Left kidney (tissue), 8 donors: ENCODE measurements at places on chromosomes 11 and 22.
A peak's percentile ranks its signal among the peaks of the same experiment; 100 is the strongest.

DNA sequence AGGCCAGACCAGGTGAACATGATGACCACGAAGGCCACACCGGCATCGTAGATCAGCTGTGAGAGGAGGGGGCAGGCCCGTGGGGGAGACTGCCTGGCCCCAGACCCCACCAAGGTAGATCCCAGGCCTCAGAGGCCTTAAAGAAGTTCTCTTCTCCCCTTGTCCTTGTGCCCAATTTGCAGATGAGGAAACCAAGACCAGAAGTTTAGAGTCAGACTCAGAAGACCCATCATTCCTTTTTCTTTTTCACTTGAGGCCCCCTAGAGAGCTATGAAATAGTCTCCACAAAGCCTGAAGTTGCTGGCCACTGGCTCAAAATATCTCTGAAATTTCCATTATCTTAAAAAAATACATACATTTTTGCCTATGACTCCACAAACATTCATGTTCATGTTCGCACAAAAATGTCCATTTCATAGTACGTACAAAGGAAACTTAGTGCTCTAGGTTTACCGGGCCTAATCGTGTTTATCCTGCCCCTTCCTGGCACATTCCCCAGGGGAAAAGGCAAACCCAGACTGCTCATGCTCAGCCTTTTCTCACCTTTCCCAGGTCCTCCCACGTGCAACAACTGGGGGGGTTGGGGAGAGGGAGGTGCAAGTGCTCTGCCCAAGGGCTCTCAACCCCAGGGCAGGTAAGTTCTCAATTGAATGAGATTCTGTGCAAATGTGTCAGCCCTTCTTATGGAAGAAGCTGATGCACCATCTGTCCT lies 19.2 kb downstream of the SLC43A1 start:
- no peak for DNase-seq

DNA sequence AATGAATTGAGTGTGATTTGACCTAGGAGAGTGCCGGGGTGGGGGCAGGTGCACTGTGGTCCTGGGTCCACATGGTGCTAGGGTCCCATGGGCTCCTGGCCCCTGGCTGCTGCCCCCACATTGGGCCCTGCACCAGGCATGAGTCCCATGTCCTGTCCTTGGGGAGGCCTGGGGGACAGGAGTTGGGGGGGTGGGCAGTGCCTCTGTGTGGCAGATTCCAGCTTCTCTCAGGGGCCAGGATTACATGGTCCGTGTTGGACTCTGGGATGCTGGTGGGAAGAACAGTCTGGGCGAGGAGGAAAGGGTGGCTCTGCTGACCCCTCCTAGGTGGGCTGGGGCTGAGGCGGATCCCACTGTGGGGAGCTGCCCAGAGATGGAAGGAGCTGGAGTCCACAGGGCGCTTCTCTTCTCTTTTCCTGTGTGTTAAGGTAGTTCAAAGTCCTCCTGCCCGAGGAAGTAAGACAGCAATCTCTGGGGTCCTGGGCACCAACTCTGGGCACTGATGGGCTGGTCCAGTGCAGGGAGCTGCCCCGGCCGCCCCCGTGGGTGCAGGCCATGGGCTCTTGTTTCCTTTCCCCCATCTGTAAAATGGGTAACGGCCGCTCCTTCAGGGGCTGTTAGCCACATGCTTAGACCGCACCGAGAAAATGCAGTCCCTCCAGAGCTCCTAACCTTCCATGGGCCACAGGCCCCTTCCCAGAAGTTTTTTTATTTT lies 19.8 kb downstream of the KCNQ1 start:
- DNase-seq, result no peak

GRCh38 chr22:24725736-24726135 lies 48.8 kb downstream of the PIWIL3 start:
- DNase-seq, result no peak

DNA sequence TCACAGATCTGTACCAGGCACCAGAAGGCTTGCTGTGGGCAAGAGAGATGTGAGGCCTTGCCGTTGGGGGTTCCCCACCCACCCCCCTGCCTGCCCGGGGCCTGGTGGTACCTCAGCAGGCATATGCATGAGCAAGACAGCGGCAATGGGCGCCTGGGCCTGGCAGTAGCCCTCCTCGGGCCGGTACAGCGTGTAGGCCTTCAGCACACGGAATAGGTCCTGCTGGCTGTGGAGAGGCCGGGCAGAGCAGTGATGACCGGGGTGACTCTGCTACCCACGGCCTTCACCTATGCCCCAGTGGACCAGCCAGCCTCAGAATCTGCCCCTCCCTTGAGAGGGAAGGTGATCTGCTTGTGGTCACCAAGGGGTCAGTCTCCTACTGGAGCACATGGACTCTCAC lies 5.5 kb upstream of the CASTOR1 start:
- DNase-seq, result no peak

GRCh38 chr11:1354125-1354938 lies 35.4 kb upstream of the BRSK2 start:
- no peak for DNase-seq

GRCh38 chr11:118434553-118435289 lies 1.6 kb upstream of the KMT2A start:
- DNase-seq, result peak; percentile 47

GRCh38 chr11:17769218-17769617 lies 34.6 kb downstream of the KCNC1 start:
- no peak for DNase-seq

DNA sequence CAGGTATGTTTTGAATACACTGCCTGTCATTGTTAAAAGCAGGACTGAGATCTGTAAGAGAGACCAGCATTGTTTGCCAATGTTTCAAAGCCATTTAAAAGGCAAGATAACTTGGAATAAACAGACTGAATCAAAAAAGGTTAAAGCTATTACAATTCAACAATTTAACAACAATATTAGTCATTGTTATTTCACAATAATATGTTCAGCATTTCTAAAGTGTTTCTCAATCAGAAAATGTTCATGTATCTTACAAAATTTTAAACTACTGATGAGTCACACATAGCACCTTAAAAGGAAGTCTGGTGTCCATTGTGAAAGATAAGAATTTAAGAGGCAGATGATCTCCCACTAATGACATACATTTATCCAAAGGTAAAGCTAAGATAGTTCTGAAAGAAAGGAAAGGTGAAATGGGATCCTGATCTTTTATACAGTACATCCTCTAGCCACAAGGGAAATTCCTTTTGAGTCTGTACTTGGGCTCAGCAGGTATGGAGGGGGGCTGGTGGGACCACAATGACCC lies 79.7 kb downstream of the MAML2 start:
- no peak for DNase-seq

DNA sequence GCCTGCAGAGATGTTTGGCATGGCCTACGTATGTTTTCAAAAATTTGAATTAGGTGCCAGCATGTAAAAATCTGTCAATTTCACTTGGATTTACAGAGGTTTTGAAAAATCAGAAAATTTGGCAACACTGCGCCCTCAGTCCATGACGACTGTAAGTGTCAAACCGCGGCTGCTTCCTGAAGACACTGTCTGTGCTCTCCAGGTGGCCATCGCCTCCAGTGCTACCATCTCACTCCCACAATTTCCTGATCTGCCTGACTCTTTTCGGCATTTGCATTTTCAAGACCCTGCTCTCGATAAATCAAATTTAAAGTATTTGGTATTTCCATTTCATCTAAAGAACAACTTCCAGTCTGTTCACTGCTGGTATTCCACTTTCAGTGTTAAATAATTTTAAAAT lies 34.6 kb downstream of the VSIG10L2 start:
- no peak for DNase-seq

GRCh38 chr11:35335226-35335625 lies 84.1 kb downstream of the SLC1A2 start:
- no peak for DNase-seq

GRCh38 chr11:83070044-83070701 lies 1.5 kb downstream of the RAB30 start:
- peak; percentile 28 for DNase-seq

DNA sequence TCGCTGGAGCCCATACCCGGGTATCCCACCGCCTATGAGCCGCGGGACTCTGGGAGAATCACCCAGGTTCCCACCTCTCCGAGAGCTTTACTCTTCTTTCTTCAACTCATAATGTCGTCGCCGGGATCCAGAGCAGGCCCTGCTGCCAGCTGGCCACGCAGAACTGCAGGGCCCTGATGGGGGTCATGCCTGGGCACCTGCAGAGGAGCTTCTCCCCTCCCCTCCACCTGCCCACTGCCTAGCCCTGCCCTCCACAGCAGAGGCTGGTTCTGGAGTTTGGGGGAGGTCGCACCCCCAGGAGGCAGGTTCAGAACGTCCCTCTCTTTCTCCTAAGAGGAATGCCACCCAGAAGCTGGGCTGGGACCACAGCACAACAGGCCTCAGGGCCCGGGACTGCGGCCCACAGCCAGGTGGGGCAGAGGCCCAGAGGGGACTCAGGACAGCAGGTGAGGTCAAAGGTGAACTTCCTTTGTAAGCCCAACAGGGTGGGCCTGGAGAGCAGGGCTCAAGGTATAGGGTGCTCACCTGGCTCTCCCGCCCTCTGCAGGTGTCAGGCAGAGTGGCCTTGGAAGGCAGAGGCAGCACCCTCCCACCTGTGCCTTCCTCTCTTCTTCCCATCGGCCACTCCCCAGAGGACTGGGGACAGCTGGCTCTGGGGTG lies 1.9 kb downstream of the SLC25A45 start:
- DNase-seq, result no peak

DNA sequence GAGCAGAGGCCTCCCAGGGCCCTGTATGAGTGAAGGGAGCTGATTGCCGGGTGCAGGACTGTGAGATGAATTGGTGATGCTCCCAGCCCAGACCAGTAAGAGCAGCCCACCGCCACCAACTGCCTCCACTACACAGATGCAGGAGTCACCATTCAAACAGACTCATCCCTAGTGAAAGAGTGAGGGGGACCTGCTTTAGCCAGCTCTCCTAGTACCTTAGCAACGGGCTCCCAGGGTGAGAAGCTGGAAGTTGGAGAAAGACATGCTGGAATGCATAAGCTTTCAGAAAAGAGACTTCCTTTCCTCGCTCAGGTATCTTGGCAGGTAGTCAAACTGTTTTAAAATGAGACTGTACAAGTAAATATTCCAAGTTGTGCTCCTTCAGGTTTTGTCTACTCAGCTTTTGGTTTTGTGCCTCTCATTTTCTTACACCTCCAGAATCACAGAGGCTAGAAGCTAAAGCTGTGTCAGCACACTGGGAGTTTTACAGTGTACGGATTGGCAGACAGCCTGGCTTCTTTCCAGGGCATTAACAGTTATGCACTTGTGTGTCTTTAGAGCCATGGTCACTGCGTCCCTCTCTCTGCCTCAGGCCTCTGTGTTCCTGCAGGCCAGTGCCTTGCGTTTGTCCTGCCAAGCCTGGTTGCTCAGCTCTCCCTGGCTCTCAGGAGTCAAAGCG lies 146.2 kb downstream of the ATXN10 start:
- DNase-seq, result peak; percentile 31

GRCh38 chr11:47869544-47870393 lies 21.6 kb upstream of the NUP160 start:
- no peak for DNase-seq

DNA sequence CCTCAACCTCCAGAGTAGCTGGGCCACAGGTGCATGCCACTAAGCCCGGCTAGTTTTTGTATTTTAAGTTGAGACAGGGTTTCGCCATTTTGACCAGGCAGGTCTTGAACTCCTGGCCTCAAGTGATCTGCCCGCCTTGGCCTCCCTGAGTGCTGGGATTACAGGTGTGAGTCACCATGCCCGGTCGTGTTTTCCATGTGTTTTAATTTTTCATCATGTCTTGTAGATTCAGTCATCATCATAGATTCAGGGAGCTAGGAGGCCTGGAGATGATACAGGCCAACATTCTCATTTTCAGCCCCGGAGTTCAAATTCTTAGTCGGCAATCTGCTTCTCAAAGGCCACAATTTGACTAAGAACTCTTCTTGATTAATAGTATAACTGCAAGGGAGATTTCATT lies 73.5 kb upstream of the GRAMD1B start:
- DNase-seq, result no peak

- no peak for DNase-seq
These were observed 705 bp downstream of the CLDN5 start for GRCh38 chr22:19523240-19524169.

GRCh38 chr11:66002648-66003225 lies 434 bp downstream of the BANF1 start:
- no peak for DNase-seq

- DNase-seq, result no peak
These were observed 23.2 kb downstream of the TAF1D start for GRCh38 chr11:93718057-93718563.

GRCh38 chr11:2118677-2119076 lies 20.5 kb downstream of the IGF2 start:
- DNase-seq, result no peak

DNA sequence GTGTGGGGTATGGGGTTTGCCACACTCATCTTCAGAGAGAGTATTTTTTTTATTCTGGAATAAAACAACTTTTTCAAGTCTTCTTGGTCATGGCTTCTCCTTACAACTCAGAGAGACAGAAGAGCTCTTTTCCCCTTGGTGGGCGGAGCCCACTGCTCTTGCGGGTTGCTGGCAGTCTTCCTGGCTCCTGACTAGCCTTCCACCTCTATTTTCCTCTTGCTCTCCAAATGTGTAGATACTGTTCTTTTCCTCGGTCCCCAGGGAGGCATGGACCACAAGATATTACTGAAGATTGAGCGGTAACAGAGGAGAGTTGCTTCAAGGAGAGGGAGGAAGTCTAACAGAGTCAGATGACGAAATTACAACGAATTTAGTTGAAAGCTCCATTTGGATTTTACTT lies 210.6 kb downstream of the NTM start:
- no peak for DNase-seq

DNA sequence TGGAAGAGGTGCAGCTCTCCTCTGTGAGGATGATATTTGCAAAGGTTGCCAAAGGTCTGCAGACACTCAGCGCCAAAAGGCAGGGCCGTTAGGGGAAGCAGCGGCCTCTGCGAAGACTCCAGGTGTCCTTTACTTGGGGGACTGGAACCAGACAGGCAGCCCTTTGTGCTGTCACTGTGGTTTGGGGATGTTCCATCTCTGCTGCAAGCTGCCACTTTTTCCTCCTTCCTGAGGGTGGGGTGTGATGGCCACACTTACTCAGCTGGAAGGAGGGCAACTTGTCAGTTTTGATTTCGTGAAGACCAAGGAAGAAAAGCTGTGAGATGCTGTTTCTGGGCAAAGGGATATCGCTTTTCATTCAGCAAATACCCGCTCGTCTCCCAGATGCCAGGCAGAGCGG lies 96.5 kb upstream of the PRR5 start:
- no peak for DNase-seq
